ENCODE measurements at places on chromosomes 12 and 14. TPM values are rescaled to one million over a fixed set of nuclear protein-coding genes. Genes with fewer than 3 reads are reported as not detected.
A peak's percentile ranks its signal among the peaks of the same experiment; 100 is the strongest.

- no peak for DNase-seq
Observed at GRCh38 chr12:79725987-79726386, 35.2 kb upstream of the PAWR start.

Gene LRRIQ1
- polyA plus RNA-seq, result 8.6 TPM

Gene PTGER2
- 5.5 TPM for polyA plus RNA-seq

- no peak for DNase-seq
Observed at GRCh38 chr12:104292872-104293794, 10.4 kb upstream of the EID3 start.

Gene PTGES3
- 275 TPM for polyA plus RNA-seq

DNA sequence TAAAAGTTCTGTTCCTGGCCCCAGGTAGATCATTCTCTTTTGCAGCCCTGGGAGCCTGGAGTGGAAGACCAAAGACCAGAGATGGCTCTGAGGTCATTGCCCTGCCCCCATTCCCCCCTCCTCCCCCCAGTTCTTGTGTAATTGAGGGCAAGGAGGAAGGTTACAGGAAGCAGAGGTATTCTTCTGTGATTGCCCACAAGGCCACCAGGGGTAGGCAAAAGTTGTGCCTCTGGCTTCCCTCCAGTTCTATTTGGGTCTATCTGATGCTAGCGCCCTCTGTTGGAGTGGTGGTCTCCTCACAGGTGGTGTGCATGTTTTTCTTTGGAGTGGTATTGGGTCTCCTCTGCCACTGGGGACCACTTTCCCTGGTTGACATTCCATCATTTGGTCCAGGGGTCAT is 41.2 kb upstream of the CRY1 start:
- no peak for DNase-seq

GRCh38 chr14:71355324-71356201 is 448.3 kb downstream of the PCNX1 start:
- peak; percentile 89 for DNase-seq

Gene SERPINA12
- not detected for polyA plus RNA-seq

- peak; percentile 29 for DNase-seq
Observed at GRCh38 chr12:48925304-48926011, at the start of gene FKBP11. FKBP11 (minus strand) TSS chr12:48925492; CDS start chr12:48925428, 64 bp downstream.

DNA sequence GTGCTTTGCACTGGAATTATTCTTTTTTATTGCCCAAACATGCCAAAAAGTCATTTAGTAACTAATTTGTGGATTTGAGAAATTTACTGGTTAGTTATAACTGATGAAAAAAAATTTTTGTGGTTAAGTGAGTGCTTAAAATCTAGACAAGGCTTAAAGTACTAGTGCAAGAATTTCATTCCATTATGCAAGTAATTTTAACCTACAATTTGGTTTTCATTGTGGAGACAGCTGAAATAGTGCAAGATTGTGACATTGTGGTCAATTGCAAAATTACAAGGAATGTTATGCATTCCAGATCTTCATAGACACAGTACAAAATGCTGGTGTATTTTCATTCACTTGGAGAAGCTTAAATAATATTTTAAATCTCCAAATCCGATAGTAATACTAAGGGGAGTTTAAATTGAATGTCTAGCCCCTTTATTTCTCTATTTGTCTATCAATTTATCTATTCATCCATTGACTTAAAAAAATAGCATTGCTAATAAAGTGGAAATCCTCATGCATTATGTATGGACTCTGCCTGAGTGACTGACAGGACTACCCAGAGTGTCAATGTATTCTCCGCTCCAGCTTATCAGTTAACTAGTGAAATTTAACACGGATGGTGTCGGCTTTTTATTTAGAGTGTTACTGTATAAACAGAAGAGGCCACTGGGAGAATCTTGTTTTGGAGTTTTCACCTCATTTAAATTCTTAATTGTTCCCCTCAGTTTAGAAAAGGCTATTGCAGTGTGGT is 125.9 kb downstream of the ALX1 start:
- no peak for DNase-seq
